Activated CD4-positive, alpha-beta memory T cell treated with anti-CD3 and anti-CD28 coated beads, Interleukin-2, amount 10 ng/mL, durations not matched to agents 7 days and 5 days (primary cell): ENCODE measurements at places on chromosomes 12 and 14. TPM values are rescaled to one million over a fixed set of nuclear protein-coding genes. Genes with fewer than 3 reads are reported as not detected.

Gene VRTN
- not detected for total RNA-seq

Gene RNU4-1
- total RNA-seq = 1,910 TPM

Gene CIROP
- not detected for total RNA-seq

Gene PLA2G1B
- not detected for total RNA-seq

Gene CCDC177
- total RNA-seq = not detected
